Putamen (tissue), 1 donor: ENCODE measurements at places on chromosomes 3 and 15.

DNA sequence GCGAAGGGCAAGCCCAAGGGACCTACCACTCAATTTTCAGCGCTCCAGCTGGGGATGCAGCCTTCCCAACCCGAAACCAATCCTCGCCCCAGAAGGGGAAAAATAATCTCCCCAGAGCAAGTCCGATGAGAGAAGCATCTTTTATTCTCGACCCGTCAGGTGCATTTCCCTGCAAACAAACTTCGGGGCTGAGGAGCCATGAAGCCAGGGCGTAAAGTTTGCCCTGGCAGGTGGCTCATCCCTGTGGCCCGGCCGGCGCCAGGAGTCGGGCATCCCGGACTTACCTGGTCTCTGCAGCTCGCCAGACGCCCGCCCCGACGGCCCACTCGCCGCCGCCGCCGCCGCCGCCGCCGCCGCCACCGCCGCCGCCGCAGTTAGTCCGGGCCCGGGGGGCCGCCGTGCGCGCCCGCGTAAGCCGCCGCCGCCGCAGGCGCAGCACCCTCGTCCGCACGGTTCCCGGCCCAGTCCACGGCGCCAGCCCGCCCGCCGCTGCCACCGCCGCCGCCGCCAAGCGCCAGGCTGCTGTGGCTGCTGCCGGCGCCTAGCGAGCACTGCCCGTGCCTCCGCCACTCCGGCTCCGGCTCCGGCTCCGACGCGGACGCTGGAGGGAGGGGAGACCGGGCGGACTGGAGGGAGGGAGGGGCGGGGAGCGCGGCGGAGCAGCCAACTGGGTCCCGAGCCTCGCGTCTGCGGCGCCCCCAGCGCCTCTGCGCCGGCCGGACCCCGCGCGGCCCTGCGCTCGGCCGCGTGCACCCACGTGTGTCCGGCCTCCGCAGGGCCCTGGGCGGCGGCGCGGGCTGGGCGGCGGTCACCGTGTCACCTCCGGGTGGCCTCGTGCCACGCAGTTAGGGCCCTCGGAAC lies at the start of gene CNTN3:
CNTN3 (minus strand) TSS at position 553 of the 861 bp plus-strand sequence. CDS start 93,547 bp downstream, outside the sequence.
- no peak for DNase-seq

DNA sequence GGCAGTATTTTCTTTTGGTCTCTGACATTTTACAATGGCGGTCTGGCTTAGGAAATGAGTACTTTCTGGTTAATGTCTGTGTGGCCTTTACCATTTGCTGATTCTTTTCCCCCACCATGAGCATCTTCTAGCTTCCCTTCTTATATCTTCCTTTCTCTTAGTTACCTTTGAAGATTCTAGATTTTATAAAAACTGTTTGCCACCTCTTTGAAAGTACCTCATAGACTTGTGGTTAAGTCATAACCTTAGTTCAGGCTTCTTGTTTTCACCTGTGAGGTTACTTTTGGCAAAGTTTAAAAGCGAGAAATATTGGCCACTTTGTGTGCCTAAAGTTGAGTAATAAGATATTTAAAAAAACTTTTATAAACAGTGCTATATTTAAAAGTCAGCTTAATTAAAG lies 147.4 kb downstream of the FMN1 start:
- no peak for DNase-seq

- no peak for DNase-seq
Observed at GRCh38 chr15:98799461-98800390, 151.4 kb downstream of the IGF1R start.

GRCh38 chr3:148911173-148911572 lies 46.1 kb downstream of the CPA3 start:
- DNase-seq: no peak
